NCI-H1694 treated with DMSO at 0.1 percent for 48 hours (cell line): ENCODE measurements at places on chromosomes 5 and 9.

DNA sequence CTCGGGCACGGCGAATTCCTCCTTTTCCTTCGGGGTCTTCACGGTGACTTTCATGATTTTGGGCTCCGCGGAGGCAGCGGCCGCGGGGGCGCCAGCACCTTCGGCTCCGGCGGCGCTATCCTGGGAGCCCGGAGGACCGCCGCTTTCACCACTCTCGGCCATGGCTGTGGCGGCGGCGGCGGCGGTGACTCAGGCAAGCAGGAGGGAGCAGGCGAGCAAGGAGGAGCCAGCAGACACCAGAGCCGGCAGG, 315 bp downstream of the UBQLN1 start:
- DNase-seq, result no peak

GRCh38 chr9:37324691-37325490, 97.6 kb upstream of the GRHPR start:
- DNase-seq, result no peak

GRCh38 chr5:52800394-52801213, 12.9 kb downstream of the ITGA1 start:
- DNase-seq, result no peak

GRCh38 chr5:171654881-171655280, 130.7 kb upstream of the SMIM23 start:
- DNase-seq, result no peak

- DNase-seq, result no peak
Observed at GRCh38 chr5:43161244-43161643, 30.8 kb upstream of the NIM1K start.

GRCh38 chr5:60287174-60287771, 393.7 kb upstream of the PDE4D start:
- DNase-seq, result peak; percentile 11

DNA sequence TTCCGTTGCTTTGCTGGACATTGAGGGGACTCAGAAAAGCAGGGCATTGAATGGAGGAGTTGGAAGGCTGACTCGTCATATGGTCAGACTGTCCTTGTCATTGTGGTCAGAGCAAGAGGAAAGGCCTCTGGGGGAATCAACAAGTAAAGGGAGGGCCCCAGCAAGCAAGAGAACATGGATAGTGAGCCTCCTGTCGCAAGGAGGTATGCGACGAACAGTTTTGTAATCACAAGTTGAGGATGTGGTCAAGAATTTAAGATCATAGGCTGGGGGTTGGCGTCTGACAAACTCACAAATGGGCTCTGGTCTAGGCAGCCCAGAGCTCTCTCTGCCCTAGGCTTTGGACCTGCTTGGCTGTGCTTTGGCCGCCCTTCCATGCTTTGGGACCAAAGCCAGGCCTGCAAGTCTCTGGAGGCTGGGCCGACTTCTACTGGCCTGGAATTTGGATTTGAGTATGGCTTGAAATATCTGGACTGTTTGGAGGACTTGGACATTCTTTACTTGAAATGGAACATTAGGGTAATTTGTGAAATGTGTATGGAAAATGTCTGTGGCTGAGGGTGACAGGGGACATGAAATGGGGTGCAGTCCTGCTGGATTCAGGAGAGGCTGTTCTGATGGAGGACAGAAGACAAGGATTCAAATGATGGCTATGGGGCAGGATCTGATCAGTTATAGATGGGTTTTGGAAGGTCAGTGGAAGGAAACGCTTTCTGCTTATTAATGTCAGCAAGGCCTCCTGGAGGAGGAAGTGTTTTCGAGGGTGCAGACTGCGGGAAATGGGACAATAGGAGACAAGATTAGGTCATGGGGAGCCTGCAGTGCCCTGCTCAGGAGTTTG, 19.2 kb upstream of the NDST1 start:
- no peak for DNase-seq

DNA sequence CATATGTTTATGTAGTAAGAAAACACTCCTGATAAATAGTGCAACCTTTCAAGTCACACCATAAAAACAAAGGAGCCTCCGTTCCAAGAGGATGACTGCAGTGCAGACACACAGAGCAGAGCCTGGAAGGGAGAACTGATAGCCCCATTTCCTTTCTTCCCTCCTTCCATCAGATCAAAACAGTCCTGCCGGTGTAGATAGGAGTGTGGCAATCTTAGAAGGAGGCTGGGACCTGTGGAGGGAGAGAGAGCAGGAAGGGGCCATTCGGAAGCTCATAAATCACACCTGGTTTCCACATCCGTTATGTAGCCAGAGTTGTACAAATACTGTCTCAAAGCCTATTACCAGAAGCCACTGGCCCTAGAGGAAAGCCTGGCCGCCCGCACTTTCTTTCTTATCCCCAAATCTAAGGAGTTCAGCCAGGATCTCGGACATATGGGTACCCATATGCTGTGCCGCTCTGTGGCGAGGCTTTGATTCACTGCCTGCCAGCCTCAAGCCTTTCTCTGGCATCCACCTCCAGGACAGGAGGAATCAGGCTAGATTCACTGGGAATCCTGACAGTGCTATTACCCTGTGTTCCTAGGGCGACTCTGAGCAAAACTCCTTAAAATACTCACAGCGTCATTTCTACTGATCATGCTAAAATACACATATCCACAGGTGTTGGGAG, 26.9 kb downstream of the DAP start:
- DNase-seq, result no peak

DNA sequence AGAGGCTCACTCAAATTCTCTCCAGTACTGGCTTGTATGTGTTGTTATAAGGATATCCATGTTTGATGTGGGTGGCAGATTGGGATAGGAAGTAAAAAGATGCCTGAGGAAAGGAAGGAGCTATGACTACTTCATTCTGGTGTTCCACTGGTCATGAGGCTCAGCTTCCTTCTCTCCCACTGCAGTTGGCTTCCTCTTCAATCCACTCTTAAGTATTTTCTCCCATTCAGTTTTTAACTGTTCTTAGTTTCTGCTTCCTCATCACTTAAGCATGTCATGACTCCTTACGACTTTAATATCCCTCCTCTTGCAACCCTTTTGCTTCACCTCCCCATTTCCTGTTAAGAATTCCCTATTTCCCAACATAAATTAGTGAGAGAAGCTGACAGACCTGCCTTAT, 81.1 kb downstream of the PJA2 start:
- DNase-seq, result no peak

- DNase-seq, result no peak
Observed at GRCh38 chr5:180109920-180110319, 38.4 kb upstream of the RNF130 start.

GRCh38 chr9:37919246-37919955, 15.5 kb upstream of the SLC25A51 start:
- DNase-seq, result no peak

DNA sequence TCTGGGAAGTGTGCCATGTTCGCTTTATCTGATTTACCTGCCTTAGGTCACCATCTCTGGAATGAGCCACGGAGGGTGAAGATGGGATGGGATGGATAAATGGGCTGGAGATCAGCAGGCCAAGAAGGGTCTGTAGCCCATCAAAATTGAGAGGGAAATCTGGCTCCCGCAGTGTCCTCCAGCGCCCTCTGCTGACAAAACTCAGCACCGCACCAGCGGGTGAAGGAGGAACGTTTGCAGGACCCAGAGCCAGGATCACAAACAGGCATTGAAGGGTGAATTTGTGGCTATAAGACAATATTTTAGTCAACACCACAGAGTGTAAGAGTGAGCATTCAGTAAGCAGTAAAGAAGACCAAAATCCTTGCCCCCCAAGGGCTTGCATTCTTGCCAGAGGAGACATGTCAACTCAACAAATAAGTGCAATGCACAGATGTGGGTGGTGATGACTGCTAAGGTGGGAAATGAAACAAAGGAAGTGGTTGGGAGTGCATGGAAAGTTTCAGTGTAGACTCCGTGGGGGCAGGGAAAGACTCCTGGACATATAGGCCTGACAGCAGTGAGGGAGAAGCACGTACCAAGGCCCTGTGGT, 124.4 kb downstream of the TENT4A start:
- no peak for DNase-seq

GRCh38 chr9:77810637-77811119, 162.6 kb upstream of the GNA14 start:
- no peak for DNase-seq

DNA sequence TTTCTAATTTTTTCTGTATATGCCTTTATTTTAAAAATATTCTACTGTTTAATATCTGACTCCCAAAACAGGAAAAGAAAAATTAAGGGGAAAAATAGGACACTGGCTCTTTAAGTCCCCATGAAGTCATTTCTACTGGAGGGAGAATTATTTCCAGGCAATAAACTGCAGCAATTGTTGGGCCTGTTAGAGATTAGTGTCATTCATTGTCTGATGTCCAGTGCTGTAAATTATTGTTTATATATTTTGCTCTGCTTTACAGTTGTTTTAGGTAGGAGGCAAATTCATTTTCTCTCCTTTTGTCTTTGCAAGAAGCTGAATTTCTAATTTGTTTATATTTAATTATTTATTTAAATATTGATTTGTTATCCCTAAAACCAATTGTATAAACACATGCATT, 906.0 kb upstream of the CDH10 start:
- DNase-seq, result no peak
